Nephron progenitor cell (in vitro differentiated cells): ENCODE measurements at places on chromosomes 5 and 9.

- DNase-seq, result peak; percentile 8
These were observed 406.9 kb upstream of the ACTBL2 start for GRCh38 chr5:57889558-57889957.

GRCh38 chr5:137199201-137199600 is 299.9 kb downstream of the SPOCK1 start:
- DNase-seq, result no peak

GRCh38 chr5:39501397-39501796 is 76.6 kb upstream of the DAB2 start:
- DNase-seq, result no peak

DNA sequence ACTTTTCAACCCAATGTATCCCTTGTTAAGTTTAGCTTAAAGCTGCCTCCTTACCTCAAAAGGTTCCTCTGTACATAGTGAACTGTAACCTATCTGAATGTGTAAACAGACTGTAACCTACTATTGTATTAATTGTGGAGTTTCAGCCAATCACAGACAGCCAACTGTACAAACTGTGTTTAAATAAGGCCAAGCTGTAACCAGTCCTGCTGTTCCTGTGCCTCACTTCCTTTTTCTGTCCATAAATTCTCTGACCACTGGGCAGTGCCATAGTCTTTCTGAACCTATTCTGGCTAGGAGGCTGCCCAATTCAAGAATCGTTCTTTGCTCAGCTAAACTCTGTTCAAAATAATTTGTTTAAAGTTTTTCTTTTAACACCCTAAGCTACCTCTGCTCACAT is 74.7 kb upstream of the DAPK1 start:
- no peak for DNase-seq

- no peak for DNase-seq
These were observed 111.4 kb upstream of the FER start for GRCh38 chr5:108636135-108636853.

DNA sequence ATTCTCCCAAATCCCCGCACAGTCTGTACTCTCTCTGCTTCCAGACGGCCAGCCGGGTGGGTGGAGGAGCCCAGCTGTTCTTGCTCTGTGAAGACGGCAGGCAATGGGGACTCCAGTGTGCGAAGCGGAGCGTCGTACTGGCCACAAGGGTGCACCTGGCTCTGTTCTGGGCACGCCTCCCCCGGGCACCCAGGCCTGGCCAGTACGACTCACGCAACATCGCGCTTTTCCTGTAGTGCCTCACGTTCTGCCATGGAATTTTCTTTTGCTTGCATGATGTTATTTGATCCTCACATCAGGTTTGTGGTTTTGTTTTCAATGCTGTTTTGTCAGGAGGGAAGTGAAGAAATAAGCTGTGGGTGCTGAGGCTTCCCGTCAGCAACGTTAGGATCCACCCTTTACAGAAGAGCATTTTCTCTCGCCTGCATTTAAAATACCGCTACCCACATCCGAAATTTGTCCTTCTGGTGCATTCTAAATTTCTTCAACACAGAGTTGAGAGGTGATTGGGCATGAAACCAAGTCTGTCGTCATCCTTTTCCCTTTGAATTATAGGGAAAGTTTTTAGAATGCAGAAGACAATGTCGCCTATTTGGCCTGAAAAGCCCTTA is 311.7 kb downstream of the TRIM36 start:
- DNase-seq, result no peak

- DNase-seq, result no peak
These were observed 17.1 kb downstream of the C9orf43 start for GRCh38 chr9:113427629-113428028.

DNA sequence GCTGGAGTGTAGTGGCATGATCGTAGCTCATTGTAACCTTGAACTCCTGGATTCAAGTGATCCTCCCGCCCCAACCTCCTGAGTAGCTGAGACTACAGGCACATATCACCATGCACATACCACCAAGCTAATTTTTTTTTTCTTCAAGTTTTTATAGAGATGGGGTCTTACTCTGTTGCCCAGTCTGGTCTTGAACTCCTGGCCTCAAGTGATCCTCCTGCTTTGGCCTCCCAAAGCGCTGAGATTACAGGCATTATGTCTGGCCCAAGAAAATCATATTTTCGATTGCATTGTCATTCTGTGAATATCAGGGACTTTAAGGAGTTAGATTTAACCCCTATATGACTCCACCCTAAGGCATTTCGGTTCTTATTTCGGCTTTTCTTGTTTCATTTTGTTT is 116.6 kb downstream of the VPS13A start:
- DNase-seq, result no peak

- DNase-seq, result no peak
These were observed 287.2 kb downstream of the FANCC start for GRCh38 chr9:95030344-95030743.

DNA sequence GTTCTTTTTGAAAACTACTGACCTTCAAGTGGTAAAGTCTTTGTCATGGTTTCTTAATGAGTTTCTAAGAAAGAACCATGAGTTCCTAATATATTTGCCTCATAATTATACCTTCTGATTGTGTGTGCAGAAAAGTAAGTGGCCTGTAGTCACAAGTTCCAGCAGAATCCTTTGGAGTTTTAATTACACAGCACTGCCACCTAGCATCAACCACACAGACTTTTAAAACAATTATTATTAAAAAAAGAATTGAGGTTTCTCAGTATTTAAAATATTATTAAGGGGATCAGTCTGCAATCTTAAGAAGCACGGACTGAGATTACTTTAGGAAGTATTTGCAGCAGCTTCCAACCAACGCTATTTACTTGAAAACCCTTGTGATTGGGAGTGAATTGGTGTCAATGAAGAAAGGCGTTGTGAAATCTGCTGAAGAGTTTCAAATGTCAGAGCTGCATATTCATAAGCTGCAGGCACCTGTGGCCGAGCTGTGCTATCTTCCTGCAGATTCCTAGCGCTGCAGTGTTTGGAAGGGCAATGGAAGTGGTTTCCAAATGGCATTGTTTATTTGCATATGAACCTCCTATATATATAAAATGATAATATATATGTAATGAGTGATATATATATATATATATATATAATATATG is 1074.2 kb upstream of the WWC1 start:
- no peak for DNase-seq

- DNase-seq, result no peak
These were observed 14.3 kb downstream of the FNBP1 start for GRCh38 chr9:130028493-130029222.

GRCh38 chr5:39605145-39605544 is 180.4 kb upstream of the DAB2 start:
- no peak for DNase-seq

DNA sequence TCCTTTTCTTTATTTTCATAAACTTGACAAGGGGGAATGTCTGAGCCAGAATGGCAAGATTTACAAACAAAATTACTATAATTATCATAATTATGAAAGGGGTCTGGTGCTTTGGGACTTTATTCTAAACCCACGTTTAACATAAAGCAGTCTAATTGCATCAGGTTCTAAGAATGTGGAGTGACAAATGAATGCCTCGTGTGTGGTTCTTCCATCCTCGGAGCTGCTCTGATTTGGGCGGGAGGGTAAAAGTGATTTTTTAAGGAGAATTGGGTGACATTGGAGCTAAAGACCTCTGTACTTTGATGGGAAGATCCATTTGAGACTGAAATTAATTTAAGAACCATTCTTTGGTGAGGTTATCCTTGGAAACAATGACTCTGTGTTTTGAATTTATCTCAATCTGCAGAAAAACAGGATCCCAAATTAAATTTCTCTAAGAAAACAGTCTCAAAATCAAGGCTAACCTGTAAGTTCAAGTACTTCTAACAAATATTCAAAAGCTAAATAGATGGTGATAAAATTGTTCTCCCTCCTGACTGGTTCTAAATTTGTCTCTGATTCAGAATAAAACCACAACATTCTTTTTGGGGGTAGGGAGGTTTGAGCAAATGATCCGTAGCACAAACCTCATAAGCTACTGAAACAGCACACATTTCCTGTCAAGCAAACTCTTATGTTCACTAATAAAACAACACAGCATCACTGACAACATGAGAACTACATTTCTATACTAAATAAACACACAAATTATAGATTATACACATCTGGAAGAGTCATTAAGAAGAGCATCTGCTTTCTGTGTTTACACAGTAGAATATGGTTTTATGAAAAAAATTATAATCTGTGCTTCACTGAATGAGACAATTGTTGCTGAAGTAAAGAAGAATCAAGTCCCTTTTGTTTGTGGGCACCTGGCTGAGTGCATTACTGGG is 85.5 kb downstream of the DCP2 start:
- no peak for DNase-seq

GRCh38 chr5:2008851-2009629 is 126.3 kb upstream of the IRX4 start:
- DNase-seq, result no peak

GRCh38 chr9:113563826-113564497 is 100.4 kb downstream of the RGS3 start:
- no peak for DNase-seq

DNA sequence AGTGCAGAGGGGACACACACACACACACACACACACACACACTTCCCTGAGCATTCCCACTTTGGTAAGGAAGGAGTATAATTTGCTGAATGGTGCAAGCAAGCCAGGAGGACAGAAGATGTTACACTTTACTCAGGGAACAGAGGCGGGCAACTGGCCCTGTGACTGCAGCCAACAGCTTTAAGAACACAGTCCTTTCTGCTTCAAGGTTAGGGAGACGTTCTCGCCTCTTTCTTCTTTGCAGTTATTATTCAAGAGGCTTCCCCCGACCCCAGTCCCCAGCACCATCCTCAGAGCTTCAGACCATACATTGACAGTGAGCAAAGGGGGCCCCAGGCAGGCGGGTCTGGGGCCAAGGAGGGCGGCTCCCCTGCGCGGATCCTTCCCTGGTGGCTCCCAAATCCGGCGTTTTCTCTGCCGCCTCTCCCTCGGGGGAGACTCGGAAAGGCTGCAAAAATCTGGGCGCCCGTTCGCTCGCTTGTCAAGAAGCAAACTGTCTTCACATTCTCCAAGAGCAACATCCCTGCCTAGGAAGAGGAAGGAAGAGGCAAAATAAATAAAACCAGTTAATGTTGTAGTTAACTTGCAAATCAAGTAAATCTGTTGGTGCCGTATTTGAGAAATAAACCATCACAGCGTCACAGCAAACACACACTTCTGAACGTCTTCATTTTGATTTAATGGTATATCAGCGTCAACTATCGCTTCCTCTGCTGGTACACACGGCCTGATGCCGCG is 3.8 kb upstream of the LHX2 start:
- no peak for DNase-seq

- no peak for DNase-seq
These were observed 169.9 kb downstream of the NNT start for GRCh38 chr5:43772764-43773477.

- no peak for DNase-seq
These were observed 544.7 kb upstream of the KLF4 start for GRCh38 chr9:108033976-108034964.

DNA sequence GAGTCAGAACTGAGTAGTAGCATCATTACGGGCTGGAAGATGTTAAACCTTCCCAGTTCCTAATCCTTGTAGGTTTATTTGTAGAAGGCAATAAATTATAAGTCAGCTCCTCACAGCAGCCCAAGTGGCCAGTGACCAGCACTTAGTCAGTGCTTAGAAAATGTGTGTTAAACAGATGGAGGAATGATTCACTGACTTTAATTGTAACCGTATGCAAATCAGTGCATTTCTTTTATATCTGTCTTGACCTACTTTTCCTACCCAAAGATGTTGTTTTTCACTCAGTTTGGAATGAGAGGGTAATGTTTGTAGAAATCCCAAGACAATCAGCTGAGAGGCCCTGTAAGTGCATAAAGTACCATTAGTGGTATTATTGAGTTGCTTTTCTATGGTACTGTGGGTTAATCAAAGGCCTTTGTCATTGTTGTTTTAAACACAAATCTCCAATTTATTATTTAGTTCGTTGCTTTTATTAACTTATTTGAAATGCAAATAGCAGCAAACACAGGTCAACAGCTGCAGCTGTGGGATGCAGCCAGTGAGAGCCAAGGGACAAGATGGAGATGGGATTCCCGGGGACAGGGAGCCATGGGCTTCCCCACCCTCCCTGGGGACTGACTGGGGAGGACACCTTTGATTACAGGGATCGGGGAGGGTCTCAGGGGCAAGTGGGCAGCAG is 49.8 kb downstream of the MAP1B start:
- no peak for DNase-seq

DNA sequence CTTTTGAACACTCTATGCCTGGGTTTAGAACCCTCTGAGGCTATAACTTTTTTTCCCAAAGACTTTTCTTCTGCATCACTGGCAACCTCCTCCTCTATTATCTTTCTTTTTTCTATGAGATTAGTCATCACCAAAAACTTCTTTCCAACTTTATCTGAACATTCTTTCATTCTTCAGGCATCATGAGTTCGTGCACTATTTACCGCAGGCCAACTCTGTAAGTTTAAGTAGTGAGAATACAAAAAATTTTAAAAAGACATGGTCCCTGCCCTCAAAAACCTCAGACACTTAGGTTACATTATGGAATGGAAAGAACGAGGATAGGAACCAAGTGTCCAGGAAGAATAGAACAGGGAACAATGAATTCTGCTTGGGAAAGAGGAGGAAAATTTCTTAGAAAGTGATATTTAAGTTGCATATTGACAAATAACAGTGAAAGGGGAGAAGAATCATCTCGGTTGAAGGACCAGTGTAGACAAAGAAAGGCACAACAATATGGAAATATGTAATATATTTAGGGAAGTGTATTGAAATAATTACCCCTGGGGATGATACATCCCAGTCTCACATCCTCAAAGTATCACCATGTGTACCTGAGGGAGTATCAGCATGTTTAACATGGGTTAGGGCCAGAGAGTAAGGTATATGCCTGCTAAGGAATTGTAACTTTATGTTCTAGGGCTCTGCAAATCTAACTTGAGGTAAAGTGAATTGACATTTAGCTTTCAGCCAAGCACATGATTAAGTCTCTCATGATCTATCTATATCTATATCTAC is 196.5 kb upstream of the NREP start:
- no peak for DNase-seq

- peak; percentile 86 for DNase-seq
These were observed 214.3 kb upstream of the GRIA1 start for GRCh38 chr5:153276151-153276550.

GRCh38 chr5:66540078-66540477 is 56.1 kb upstream of the MAST4 start:
- no peak for DNase-seq

DNA sequence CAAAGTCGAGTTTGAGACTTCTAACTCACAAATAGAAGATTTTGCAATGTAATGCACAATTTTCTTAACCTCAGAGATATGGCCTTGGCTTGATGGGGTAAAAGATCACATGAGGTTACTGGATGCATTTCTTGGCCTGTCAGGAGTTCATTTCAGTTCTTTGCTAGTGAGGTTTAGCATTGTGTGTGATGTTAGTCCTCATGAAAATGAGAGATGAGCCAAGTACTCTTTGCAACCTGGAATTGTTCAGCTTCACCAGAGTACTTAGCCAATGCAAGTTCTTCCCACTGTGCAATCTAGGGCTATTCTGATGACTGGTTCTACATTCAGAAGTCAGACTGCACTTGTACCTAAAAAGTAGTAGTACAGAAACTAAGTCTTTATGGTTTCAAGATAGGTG is 24.9 kb downstream of the GNAQ start:
- no peak for DNase-seq

GRCh38 chr9:93297659-93298497 is 113.9 kb downstream of the WNK2 start:
- DNase-seq, result no peak

GRCh38 chr5:82754759-82755158 is 322.4 kb downstream of the TMEM167A start:
- DNase-seq, result no peak

- DNase-seq, result no peak
These were observed 19.5 kb downstream of the GFPT2 start for GRCh38 chr5:180333661-180334060.

- DNase-seq, result no peak
These were observed 1.6 kb upstream of the DBN1 start for GRCh38 chr5:177474846-177475562.

GRCh38 chr5:132008961-132009680 is 2.3 kb downstream of the ACSL6 start:
- no peak for DNase-seq
